Vagina (tissue), 2 donors: ENCODE measurements at places on chromosomes 5 and 9.

DNA sequence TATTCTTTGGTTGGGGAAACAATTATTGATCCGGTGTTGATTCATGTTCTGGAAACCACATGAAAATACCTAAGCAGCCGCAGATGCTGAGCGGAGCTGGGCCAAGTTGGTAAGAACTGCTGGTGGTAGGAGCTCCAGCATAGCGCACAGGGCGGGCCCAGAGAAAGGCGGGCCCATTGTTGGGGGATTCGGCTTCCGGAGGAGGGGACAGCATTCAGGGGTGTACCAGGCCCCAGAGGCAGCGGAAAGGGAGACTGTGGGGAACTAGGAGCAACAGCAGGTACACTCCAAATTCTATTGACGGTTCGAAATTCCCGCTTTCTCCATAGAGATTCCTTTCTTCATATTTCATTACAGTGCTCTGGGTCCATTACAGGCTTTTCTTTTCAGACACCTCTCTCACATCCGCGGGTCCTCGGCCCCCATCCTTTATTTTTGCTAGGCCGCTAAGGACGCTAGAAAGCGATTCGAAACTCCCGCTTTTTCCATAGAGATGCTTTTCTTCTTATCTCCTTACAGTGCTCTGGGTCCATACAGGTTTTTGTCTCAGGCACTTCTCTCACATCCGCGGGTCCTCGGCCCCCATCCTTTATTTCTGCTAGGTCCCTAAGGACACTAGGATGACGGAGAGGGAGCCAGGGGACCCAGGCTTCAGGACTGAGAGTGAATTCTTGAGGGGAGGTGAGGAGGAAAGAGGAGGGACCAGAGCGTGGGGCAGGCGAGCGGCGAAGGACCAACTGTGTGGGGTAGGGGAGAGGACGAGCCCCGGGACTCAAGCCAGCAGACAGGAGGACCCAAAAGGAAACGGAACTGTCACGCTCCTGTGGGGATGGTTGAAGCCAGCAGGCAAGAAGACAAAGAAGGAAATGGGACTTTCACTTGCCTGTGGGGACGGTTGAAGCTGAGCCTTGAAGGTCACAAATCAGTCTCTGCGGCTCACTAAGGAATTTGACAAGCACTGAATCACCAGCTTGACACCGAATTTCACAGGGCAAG lies at the start of gene CCDC152:
CCDC152 (plus strand) TSS at position 213 of the 996 bp plus-strand sequence. CDS start 2,304 bp downstream, outside the sequence.
- no peaks in the 10 kb centered on the region for H3K36me3 ChIP-seq
- no peak within 1 kb of the TSS for H3K4me3 ChIP-seq
- no peaks in the 10 kb centered on the region for H3K4me1 ChIP-seq
- no peak within 1 kb of the TSS for H3K27ac ChIP-seq

GRCh38 chr9:133323211-133323610 lies 12.8 kb downstream of the SURF6 start:
- no peaks in the 10 kb centered on the region for H3K36me3 ChIP-seq
- H3K27ac ChIP-seq = no peak overlapping the region
- no peak overlapping the region for H3K4me3 ChIP-seq
- H3K27me3 ChIP-seq = no peaks in the 10 kb centered on the region
- DNase-seq = no peak
- H3K4me1 ChIP-seq = no peaks in the 10 kb centered on the region

DNA sequence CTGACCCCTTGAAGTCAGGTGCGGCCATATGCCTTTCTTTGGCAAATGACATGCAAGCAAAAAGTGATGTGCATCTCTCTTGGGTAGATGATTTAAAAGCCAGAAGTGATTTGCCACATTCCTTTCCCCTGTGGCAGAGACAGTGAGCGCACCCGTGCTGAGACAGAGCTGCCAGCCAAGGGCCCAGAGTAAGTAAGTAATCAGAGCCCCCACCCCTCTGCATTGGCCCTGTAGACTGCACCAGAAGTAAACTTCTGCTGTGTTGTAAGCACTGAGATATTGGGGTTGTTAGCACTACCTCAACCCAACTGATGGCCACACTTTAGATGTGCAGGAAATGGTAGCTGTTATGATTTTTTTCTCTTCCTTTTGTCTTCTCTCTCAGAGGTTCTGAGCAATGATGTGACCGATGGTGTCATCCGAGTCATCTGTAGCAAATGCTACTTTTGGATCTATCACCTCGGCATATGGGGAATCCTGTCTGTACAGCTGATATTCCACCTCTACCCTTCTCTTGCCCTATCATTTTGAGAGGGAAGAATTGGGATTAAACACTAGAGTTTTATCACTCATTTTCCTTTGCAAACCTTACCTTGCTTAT lies 58.0 kb downstream of the DOCK2 start:
- no peaks in the 10 kb centered on the region for H3K4me1 ChIP-seq
- no peaks in the 10 kb centered on the region for H3K36me3 ChIP-seq
- no peak overlapping the region for H3K4me3 ChIP-seq
- H3K27ac ChIP-seq = no peak overlapping the region
- H3K27me3 ChIP-seq = no peaks in the 10 kb centered on the region
- DNase-seq = no peak

GRCh38 chr9:134461426-134461982 lies 135.2 kb downstream of the RXRA start:
- no peaks in the 10 kb centered on the region for H3K27me3 ChIP-seq
- peaks cover 31% of the 10 kb centered on the region for H3K4me1 ChIP-seq

DNA sequence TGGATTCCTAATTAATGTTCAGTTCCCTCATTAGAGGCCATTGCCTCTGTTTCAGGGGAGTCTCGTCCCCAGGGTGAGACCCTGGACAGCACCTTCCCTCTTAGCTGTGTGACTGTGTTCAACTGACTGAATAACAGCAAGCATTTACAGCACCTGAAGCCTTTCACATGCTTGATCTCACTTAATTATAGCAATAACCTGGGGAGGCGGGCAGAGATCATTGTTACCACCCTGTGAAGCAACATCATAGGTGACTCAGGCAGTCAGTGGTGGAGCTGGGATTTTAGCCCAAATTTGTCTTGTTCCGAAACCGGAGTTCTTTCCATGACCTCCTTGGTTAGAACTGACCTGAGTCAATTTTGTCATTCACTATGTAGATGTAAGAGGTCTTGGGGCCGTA lies 105.2 kb upstream of the RAD23B start:
- no peak overlapping the region for H3K4me3 ChIP-seq
- no peaks in the 10 kb centered on the region for H3K36me3 ChIP-seq
- no peaks in the 10 kb centered on the region for H3K27me3 ChIP-seq
- H3K4me1 ChIP-seq = no peaks in the 10 kb centered on the region

DNA sequence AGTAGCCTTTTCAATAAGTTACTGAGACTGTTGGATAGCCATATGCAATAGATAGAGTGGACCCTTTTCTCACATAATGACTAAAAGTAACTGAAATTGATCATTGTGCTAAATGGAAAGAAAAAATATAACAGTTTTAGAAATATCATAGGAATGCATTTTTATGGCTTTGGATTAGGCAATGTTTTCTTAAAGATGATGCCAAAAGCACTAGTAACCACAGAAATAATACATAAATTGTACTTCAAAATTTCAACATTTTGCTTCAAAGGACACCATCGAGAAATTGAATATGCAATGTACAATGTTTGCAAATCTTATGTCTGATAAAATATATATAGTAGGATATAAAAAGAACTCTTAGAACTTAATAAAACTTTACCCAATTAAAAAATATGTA lies 1267.5 kb upstream of the CDH9 start:
- no peaks in the 10 kb centered on the region for H3K27me3 ChIP-seq
- H3K4me3 ChIP-seq = no peak overlapping the region
- no peaks in the 10 kb centered on the region for H3K36me3 ChIP-seq
- H3K27ac ChIP-seq = no peak overlapping the region
- no peak for DNase-seq

- H3K4me1 ChIP-seq = no peaks in the 10 kb centered on the region
- no peak overlapping the region for H3K4me3 ChIP-seq
- no peaks in the 10 kb centered on the region for H3K36me3 ChIP-seq
- DNase-seq = no peak
- H3K27me3 ChIP-seq = no peaks in the 10 kb centered on the region
These were observed 19.8 kb upstream of the NFIL3 start for GRCh38 chr9:91443321-91443993.

GRCh38 chr5:114726131-114726530 lies 364.3 kb downstream of the KCNN2 start:
- H3K27ac ChIP-seq = no peak overlapping the region
- no peaks in the 10 kb centered on the region for H3K27me3 ChIP-seq
- H3K4me3 ChIP-seq = no peak overlapping the region
- no peaks in the 10 kb centered on the region for H3K36me3 ChIP-seq
- no peaks in the 10 kb centered on the region for H3K4me1 ChIP-seq

DNA sequence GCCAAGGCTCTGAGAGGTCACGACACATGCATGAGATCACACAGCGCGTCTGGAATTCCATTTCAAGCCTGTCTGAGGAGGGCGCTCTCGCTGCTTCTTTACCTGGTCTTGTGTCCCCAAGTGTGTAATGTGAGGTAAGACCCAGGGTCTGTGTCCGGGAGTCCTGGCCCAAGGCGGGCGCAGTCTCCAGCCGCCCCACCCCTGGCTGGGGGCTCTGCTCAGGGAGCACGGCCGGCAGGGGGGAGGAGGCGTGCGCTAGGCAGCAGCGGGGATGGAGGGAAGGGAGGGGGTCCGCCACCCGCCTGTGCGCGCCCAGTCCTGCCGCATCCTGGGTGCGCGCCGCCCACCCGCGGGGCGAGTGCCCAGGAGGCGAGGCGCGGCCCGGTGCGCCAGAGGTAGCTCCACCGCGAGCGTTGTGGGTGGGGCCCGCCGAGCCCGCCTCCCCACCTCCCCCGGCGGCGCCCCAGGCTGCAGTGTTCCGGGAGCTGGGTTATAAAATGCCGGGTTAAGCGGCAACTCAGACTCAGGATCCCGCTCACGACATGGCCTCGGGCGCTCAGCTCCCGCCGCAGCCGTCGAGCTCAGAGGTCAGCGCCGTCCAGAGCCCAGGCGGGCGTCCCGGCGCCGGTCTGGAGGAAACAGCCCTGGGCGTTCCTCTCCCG lies at the start of gene CCNI2:
CCNI2 (plus strand) TSS at position 473 of the 662 bp plus-strand sequence; CDS start at position 543, 70 bp downstream.
- H3K36me3 ChIP-seq = no peaks in the 10 kb centered on the region
- peak within 1 kb of the TSS; percentile 14 for H3K27ac ChIP-seq
- no peaks in the 10 kb centered on the region for H3K27me3 ChIP-seq
- DNase-seq = no peak
- peaks cover 6% of the 10 kb centered on the region for H3K4me1 ChIP-seq

- H3K27me3 ChIP-seq = no peaks in the 10 kb centered on the region
- no peak for DNase-seq
- H3K27ac ChIP-seq = no peak overlapping the region
- H3K4me1 ChIP-seq = no peaks in the 10 kb centered on the region
These were observed 10.0 kb upstream of the BOD1 start for GRCh38 chr5:173626505-173626820.
